ENCODE measurements at places on chromosomes 7 and 10.

DNA sequence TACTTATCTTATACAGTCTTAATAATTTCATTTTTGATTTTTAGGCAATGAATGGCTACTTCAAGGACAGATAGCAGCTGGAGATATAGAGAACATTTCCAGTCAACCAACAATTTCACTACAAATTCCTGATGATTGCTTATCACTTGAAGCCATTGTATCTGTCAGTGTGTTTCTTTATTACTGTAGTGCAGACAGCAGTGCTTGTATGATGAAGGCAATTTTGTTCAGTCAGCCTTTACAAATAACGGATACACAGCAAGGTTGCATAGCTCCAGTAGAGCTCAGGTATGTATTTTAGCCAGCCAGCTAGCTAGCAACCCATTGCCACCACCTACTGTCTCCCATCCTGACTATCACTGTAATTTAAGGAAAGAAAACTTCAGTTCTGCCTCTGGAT, 53.8 kb downstream of the NHLRC2 start:
- no peak for DNase-seq

DNA sequence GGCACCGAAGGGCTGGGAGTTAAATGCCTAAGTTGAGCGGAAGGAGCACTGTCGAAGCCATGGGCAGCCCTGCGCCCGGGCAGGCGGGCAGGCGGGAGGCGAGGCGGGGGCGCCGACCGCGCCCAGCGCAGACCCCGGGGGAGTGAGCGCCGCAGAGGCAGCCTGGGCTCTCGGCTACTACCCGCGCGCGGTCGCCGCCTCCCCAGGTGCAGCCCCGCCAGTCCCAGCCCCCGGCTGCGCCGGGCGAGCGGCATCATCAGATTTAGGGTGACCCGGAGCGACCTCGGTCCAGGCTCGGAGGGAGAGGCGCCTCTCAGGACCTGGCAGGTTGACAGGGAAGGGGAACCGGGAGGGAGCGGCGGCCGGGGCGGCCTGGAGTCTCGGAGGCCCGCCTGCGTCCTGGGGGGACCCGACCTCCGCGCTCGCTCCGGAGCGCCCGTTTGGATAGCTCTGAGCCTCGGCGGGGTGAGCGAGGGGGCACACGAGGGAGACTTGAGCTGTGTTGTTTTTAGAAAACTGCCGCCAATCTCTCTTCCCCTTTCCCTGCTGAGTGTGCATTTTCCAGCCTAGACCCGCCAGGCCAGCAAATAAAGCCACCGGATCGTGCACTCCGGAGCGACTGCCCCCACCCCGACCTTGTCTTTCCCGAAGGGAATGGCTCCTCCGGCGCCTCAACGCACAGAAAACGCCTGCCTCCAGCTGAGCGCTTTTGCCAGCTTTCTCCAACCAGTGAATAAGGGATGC, 2.3 kb upstream of the NRP1 start:
- DNase-seq, result no peak

DNA sequence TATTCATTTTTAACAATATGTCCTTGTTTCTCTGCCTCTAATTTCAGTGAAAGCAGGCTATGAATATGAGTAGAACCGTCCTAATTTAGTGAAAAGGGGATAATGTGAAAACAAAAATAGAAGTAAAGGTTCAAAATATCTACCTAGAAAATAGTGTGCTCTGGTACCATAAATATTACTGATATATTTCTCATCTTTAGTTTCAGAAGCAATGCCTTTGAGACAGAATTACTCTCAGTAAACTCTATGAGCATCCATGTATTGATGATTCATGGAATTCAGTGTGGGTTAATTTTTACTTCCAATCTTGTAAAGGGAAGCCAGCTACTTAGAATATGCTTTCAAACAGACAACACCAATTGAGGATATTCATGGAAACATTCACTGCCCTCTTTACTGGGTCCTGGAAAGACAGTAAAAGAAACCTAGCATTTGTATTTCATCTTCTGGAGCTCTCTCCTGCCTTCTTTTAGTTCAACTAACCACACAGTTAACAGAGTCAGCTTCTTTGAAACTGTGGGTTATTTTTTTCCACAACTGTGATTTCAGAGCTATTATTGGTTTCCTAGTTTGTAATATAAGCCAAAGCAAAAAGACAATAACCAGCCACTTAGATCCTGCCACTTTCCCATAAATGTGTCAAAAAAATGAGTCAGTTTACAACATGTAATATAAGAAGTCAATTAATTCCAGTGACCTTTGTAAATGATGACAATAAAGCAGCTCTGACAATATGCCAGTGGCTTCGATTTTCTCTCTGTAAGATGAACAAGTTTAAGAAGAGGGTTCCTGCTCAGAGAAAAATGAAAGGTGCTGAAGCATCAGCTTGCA, 1.7 kb downstream of the LRRN3 start:
- no peak for DNase-seq

DNA sequence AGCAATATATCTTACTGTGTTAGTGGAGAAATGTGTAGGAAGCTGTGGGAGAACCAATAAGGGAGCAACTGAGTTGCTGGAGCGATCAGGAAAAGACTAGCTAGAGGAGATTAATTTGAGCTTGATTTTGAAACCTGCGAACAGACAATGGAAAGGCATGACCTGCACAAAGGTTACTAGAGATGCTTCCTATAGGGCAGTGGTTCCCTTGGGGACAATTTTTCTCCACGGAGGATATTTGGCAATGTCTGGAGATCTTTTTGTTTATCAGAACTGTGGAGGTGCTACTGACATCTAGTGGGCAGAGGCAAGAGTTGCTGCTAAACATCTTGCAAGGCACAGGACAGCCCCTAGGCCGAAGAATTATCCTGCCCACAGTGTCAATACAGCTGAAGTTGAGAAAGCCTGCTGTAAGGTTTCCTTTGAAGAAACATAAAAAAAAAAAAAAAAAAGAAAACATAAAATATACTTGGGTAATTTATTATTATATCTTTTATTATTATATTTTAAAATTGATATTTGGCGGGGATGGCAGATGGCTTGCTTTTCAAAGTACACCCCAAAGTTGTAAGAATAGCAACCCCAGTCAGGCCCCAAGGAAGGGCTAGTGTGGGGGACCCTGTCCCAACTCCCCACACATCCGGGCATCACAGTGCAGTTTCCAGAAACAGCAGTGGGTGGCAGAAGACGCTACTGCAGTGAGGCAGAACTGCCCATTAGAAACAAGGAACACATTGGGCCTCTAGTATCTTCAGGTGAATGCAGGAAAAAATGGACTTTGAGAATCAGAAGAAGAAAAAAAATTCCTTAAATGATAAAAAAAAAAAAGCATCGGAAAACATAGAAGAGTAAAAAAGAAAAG, 481.6 kb downstream of the SH2D4B start:
- DNase-seq, result no peak

GRCh38 chr10:16742165-16742960, 74.9 kb downstream of the RSU1 start:
- peak; percentile 34 for DNase-seq

- DNase-seq, result no peak
These were observed 47.3 kb downstream of the TFPI2 start for GRCh38 chr7:93843260-93843659.

GRCh38 chr10:86830043-86830591, 73.7 kb downstream of the BMPR1A start:
- no peak for DNase-seq

GRCh38 chr10:26835025-26835424, 25.7 kb downstream of the ABI1 start:
- DNase-seq, result no peak

DNA sequence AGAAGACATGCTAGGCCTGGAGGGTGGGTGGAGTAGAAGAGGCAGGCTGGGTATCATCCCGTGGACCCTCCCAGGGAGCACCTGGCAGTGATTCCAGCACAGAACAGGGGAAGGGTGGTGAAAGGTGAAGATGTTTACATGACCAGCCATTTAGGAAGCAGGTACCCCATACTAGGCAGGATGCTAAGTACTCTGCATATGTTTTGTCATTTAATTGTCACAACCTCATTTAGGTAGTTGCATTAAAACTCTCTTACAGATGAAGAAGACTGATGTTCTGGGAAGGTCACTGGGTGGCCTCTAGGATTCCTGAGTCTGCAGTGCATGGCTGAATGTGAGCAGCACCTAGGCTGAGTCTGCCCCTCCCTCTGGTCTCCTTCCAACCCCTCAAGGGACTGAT, 15.2 kb downstream of the ITPRIP start:
- no peak for DNase-seq

DNA sequence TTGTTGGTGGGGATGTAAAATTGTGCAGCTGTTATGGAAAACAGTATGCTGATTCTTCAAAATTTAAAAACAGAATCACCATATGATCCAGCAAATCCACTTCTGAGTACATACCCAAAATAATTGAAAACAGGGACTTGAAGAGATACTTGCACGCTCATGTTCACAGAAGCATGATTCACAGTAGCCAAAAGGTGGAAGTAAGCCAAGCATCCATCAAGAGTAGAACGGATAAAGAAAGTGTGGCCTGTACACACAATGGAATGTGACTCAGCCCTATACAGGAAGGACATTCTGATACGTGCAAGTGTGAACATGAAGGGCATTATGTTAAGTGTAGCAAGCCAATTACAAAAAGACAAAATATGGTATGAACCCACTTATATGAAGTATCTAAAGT, 696.7 kb upstream of the CELF2 start:
- DNase-seq, result no peak

DNA sequence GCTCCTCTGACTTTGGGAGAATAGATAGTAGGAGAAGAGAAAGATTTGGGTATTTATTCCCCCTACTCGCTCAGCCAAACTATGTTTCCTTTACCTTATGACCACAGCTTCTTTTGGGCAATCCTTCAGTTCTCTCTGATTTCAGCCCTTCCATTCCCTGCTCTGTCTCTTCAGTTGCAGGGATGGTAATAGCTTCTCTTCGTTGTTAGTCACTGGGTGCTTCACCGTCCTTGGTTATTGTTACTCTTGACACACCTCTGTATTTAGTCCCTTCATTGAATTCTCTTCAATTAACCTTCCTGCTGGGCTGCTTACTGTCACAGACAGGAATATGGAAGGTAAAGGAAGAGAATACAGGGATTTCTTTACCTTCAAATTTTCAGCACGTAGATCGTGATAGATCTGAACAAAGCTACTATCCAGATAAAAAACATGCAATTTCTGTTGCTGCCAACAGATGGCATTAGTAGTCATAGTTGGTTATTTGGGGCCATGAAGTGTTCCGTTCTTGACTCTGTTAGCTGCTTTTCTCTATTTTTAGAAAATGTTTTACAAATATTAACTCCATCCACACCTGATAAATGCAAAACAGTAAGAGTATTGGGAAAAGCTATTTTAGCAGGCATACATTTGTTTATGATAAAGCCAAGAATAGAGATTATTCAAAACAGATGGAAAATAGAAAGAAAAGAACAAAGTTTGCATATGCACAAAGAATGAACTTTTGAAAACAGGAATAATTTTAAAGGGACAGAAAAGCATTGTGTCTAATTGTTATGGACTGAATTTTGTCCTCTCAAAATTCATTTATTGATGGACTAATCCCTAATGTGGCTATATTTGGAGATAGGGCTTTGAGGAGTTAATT, 14.0 kb upstream of the PTTG1IP2 start:
- DNase-seq, result no peak

DNA sequence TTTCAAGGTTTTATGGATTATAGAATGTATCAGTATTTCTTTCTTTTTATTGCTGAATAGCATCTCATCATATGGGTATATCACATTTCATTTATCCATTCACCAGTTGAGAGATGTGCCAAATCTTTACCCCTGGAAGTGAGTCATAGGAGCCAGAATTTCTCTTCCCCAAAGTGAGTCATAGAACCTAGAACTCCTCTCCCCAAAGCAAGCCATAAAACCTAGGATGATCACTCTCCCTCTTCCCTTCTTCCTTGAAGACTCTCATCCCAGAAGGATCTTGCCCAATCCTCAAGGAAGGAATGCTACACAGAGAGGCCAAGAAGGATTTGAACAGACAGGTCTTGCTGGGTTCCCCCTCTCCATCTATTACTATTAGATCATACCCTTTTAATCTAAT, 199.9 kb downstream of the EVX1 start:
- DNase-seq, result no peak

DNA sequence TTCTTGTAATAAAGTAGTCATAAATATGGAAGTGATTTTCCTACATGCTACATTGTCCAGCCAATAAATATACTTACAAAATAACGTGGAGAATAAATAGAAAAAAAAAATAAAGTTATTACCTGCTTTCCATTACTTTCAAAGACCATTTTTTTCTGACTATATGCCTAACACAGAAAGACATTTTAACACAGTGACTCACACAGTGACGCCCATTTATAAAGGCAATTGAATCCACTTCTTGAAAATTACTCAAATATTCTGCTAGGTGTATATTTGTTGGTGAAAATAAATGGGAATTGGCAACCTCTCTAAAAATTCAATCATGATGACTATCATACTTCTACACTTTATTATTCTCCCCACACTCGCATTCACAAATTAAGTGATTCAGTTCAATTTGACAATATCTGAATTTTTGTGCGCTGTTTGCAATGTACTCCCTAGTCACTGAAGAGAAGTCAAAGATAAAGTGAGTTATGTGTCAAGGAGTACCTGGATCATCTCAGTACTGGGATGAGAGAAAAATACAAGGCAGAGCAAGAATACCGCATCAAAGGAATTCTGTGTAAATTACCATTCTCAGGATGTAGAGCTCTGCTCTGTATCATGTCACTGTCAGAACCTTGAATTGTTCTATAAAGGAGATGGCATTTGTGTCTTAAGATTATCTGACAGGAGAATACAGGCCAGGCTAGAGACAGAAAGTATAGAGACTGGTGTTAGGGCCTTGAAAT, 642.7 kb downstream of the IPMK start:
- no peak for DNase-seq

GRCh38 chr10:44911081-44911540, at the start of gene TMEM72:
TMEM72 (plus strand) TSS chr10:44911337; CDS start chr10:44911513, 176 bp downstream.
- no peak for DNase-seq

- no peak for DNase-seq
These were observed 50.0 kb downstream of the MAGI2 start for GRCh38 chr7:79403451-79403850.

DNA sequence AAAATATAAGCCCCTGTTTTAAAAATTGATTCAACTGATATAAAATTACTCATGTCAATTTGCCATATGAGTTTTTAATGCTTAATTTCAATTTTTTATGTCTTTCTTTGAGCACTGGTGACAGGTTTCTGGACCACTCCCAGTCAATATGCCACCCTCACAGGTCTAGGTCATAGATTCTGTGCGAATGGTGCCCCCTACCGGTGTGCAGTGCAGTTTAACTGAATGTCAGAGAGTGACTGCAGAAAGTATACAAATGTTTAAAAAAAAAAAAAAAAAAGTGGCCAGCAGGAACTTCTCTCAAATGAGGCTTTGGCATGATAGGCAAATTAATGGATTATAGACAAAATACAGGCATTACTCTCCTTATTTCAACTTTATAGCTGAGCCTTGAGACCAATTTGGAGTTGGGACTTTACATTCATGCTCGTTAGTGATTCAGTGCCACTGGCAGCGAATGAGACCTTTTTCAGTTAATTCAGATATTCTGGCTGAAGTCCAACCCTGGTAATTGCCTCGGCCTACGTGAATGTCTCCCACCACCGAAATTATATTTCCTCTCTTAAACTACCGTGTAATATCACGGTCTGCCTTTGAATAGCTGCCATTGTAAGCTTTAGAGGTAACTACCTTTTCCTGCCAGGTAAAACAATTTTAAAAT, 427.6 kb downstream of the PHTF2 start:
- no peak for DNase-seq

Measured in bone marrow (tissue), 2 donors.